ENCODE measurements at places on chromosomes 3 and 15. TPM values are rescaled to one million over a fixed set of nuclear protein-coding genes. Genes with fewer than 3 reads are reported as not detected.

WDR93 gene
- total RNA-seq: not detected

DNA sequence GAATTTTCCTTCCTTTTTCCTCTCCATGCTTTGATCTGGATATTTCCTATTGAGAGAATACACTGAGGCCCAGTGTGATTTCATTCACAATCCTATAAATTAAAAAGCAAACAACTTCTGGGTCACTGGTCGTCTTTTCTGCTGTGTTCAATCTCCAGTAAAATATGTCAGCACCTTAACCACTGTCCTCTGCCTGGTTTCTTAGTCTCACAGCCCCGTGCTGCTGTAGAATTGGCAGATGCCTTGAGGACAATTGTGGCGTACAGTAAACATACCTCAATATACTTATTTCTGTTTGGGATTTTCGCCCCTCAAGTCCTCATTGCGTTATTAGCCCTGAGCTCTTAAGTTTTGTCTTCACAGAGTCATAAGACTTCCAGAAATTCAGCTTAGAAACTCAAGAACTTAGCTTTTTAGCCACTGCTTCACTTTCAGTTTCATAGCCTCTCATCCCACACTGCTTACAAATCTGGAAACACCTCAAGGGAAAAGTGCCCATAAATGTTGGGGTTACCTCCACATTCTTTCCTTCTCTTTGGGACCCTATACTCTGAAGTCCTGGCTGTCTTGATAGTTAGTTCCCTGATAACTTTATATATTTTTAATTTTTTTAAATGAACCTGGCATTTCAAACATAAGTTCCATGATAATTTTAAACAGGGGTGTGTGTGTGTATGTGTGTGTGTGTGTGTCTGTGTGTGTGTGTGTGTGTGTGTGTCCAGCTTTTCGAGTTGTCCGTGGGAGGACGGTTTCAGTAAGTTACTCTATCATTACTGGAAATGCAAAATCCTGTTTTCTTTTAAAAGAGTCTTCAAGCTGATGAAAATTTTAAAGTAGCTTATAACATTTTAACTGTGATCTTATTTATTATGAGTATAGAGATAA lies 238.4 kb upstream of the CTDSPL start:
- DNase-seq: no peak
- H3K27me3 ChIP-seq: no peaks in the 10 kb centered on the region
- no peak overlapping the region for H3K27ac ChIP-seq
- H3K4me1 ChIP-seq: no peaks in the 10 kb centered on the region
- H3K36me3 ChIP-seq: no peaks in the 10 kb centered on the region
- H3K4me3 ChIP-seq: no peak overlapping the region

GRCh38 chr3:126025862-126026261 lies 56.9 kb downstream of the ROPN1B start:
- peak; percentile 19 for DNase-seq
- peaks cover 3% of the 10 kb centered on the region for H3K36me3 ChIP-seq
- no peak overlapping the region for H3K27ac ChIP-seq
- no peaks in the 10 kb centered on the region for H3K4me1 ChIP-seq

DNA sequence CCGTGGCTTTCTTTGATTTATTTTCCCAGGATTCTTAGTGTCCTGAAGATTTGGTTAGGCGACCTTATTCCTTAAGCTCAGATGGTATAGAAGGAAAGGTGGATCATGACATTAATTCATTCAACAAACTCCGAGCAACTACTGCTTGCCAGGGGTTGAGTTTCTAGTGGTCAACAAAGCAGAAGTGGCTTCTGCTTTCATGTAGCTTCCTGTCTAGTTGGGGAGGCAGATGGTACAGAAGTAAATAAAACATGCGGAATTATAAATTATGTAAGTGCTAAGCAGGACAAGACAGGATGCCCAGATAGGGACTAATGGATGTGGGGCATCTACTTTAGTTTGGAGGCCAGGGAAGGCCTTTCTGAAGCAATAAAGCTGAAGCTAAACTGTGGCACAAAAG lies 15.6 kb downstream of the EEFSEC start:
- peaks cover 6% of the 10 kb centered on the region for H3K4me1 ChIP-seq
- H3K4me3 ChIP-seq: no peak overlapping the region
- DNase-seq: no peak
- H3K27ac ChIP-seq: no peak overlapping the region
- no peaks in the 10 kb centered on the region for H3K27me3 ChIP-seq
- H3K36me3 ChIP-seq: no peaks in the 10 kb centered on the region

DNA sequence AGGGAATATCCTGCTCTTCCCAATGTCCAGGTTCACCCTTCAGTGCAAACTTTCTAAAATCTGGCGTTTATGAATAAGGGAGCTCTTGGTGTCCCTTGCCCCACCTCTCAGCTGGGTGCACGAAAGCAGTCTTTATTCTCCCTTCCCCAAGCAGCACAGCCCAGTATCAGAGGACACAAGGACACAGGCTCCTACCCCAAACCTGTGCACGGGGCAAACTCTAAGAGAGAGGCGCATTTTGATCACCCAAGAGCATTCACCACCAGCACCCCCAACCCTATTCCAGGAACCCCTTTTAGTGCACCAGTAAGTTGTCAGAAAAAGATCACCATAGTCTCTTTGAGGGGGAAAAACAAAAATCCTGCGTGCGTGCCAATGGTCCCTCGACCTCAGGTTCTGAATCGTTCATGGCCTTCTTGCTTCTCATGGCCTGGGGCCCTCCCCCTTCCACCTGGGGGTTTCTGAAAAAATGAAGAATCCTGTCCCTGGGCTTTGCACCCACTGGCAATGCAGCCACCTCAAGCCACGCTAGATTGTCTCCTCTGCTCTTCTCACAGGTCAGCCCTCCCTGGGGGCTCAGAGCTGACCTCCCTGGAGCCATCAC lies 78.9 kb downstream of the FAM174B start:
- H3K27ac ChIP-seq: no peak overlapping the region
- H3K4me3 ChIP-seq: no peak overlapping the region
- no peaks in the 10 kb centered on the region for H3K36me3 ChIP-seq

GRCh38 chr3:11423868-11424267 lies 151.7 kb downstream of the ATG7 start:
- H3K36me3 ChIP-seq: no peaks in the 10 kb centered on the region
- no peak overlapping the region for H3K27ac ChIP-seq
- no peaks in the 10 kb centered on the region for H3K27me3 ChIP-seq
- no peaks in the 10 kb centered on the region for H3K4me1 ChIP-seq
- H3K4me3 ChIP-seq: no peak overlapping the region

- H3K27ac ChIP-seq: no peak overlapping the region
- no peaks in the 10 kb centered on the region for H3K4me1 ChIP-seq
- DNase-seq: no peak
- no peaks in the 10 kb centered on the region for H3K27me3 ChIP-seq
- peaks cover 12% of the 10 kb centered on the region for H3K36me3 ChIP-seq
Observed at GRCh38 chr15:64070965-64071851, 22.4 kb downstream of the CIAO2A start.

- no peak for DNase-seq
- no peaks in the 10 kb centered on the region for H3K27me3 ChIP-seq
- H3K4me3 ChIP-seq: no peak overlapping the region
- H3K27ac ChIP-seq: no peak overlapping the region
- no peaks in the 10 kb centered on the region for H3K36me3 ChIP-seq
Observed at GRCh38 chr3:192161661-192162060, 565.7 kb downstream of the FGF12 start.

DNA sequence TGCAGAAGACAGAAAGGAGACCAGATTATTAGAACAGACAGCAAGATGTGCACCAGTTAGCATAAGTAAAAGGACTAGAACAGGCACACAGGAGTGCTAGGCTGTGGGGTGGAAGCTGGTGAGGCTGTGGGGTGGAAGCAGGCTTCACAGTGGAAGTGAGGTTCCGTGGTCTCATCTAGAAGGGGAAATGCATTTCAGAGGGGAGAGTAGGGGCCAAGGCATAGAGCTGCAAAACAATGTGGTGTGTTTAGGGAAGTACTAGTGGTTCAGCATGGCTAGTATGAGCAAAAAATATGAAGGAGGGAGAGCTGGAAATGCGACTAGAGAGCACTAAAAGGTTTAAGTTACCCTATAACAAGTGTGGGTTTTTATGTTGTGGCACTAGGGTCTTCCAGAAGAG lies 6.5 kb downstream of the POPDC2 start:
- no peak for DNase-seq
- no peaks in the 10 kb centered on the region for H3K27me3 ChIP-seq
- no peaks in the 10 kb centered on the region for H3K36me3 ChIP-seq
- H3K4me1 ChIP-seq: no peaks in the 10 kb centered on the region
- H3K4me3 ChIP-seq: no peak overlapping the region

DNA sequence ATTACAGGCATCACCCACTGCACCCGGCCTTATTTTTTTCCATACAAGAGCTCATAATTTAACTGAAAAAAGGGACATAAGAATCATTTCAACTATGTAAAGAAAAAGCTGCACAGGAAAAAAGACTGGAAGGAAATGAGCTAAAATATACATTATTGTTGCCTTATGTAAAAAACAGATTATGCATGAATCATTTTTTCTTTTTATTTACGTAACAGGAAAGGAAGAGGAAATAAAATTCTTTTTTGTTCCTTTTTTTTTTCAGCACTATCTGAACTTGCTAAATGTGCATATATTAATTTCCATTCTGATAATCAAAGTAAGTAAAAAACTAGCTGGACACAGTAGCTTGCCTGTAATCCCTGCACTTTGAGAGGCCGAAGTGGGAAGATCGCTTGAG lies 12.1 kb downstream of the KIF9 start:
- H3K27ac ChIP-seq: no peak overlapping the region
- no peaks in the 10 kb centered on the region for H3K36me3 ChIP-seq
- H3K27me3 ChIP-seq: no peaks in the 10 kb centered on the region

GRCh38 chr15:76056931-76057330 lies 2.9 kb upstream of the TMEM266 start:
- H3K27me3 ChIP-seq: peaks cover 14% of the 10 kb centered on the region
- H3K4me3 ChIP-seq: 0 out of 2 replicates have a peak overlapping the region, but pooled peaks have one; percentile 16
- DNase-seq: no peak
- no peaks in the 10 kb centered on the region for H3K36me3 ChIP-seq
- peaks cover 16% of the 10 kb centered on the region for H3K4me1 ChIP-seq

INSYN1 gene
- total RNA-seq: 13.1 TPM

GRCh38 chr3:128983293-128984069 lies 10.4 kb downstream of the CFAP92 start:
- no peaks in the 10 kb centered on the region for H3K36me3 ChIP-seq
- no peak for DNase-seq
- H3K4me3 ChIP-seq: no peak overlapping the region
- H3K4me1 ChIP-seq: no peaks in the 10 kb centered on the region

- H3K36me3 ChIP-seq: no peaks in the 10 kb centered on the region
- DNase-seq: no peak
- no peaks in the 10 kb centered on the region for H3K4me1 ChIP-seq
- no peaks in the 10 kb centered on the region for H3K27me3 ChIP-seq
- no peak overlapping the region for H3K4me3 ChIP-seq
- H3K27ac ChIP-seq: no peak overlapping the region
Observed at GRCh38 chr3:42868841-42869240, 6.8 kb downstream of the CYP8B1 start.

DNA sequence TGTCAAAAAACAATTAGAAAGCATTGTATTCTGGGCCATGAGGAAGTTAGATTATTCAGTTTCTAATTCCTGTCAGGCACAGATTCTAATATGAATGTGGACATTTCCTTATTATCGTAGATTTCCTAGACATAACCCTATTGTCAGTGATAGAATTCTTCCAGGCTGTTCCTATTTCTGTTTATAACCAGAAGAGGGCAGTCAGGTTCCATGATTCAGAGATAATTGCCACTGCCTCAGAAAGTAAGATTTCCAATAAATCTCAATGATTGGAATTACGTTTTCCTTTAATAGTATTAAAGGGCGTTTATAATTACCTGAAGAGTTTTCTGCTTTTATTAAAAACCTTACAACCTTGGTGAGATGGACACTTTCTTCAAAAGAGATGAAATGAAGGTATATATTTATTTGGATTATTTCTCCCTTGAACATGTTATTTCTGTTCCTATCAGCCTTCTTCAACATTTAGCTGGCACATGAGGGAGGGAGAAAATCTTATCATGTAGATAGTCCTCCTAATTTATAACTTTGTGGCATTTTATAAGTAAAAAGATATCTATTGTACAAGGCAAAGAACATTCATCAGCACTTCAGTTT lies 439.2 kb downstream of the MCTP2 start:
- no peaks in the 10 kb centered on the region for H3K27me3 ChIP-seq
- H3K4me3 ChIP-seq: no peak overlapping the region
- H3K4me1 ChIP-seq: peaks cover 7% of the 10 kb centered on the region

STRC gene
- 0.42 TPM for total RNA-seq

DNA sequence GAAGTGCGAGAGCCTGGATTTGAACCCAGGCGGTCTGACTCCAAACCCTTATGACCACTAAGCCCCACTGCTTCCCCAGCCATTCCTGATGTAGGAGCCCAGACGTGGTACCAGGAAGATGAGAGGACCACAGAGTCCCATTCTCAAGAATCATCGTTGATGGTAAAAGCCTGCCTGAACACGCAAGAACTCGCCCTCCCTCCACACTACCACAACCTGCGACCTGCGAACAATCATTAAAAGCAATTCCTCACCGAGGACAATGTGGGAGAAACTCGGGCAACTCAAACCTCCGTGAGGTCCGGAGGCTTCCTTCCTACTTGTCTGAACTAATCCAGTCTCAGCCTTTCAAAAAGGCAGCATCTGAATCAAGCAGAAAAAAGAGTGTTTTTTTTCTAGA lies 10.3 kb downstream of the MAGI1 start:
- H3K4me3 ChIP-seq: no peak overlapping the region
- H3K27ac ChIP-seq: no peak overlapping the region
- no peaks in the 10 kb centered on the region for H3K27me3 ChIP-seq

- H3K27me3 ChIP-seq: no peaks in the 10 kb centered on the region
- H3K36me3 ChIP-seq: no peaks in the 10 kb centered on the region
- H3K4me3 ChIP-seq: no peak overlapping the region
Observed at GRCh38 chr3:140995881-140996280, 54.2 kb downstream of the SLC25A36 start.

H1-8 gene
- not detected for total RNA-seq

DNA sequence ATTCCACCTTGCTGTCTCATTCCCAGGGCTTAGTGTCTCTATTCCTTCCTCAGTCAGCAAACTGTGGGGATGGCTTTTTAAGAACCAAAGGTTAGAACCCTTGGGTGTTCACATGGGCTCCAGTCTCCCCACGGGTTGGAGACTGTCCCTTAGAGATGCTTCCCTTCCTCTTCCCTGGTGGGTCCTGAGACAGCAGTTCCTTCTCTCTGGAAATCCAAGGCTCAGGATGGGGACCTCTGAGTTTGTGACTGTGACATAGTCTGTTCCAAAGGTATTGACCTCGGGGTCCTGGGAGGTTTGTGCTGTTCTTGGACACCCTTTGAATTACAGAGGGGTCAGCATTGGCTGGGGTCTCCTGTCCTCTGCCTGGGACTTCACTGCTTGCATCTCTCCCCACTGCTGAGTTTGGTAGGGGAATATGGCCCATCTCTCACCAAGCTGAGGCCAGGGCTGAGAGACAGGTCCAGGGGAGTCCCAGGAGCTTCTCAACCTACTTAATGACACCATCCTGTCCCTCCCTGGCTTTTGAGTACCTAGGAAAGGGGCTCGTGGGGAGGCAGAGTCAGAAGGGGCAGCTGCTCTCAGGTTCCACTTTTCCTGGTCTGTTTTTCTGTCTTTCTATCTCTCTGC lies 1.5 kb downstream of the GRM2 start:
- DNase-seq: no peak
- H3K4me1 ChIP-seq: peaks cover 15% of the 10 kb centered on the region
- no peaks in the 10 kb centered on the region for H3K36me3 ChIP-seq
- H3K27me3 ChIP-seq: peaks cover 23% of the 10 kb centered on the region
- no peak overlapping the region for H3K4me3 ChIP-seq

GRCh38 chr3:172124271-172124670 lies 84.9 kb downstream of the FNDC3B start:
- H3K27ac ChIP-seq: 0 out of 2 replicates have a peak overlapping the region, but pooled peaks have one; percentile 2
- H3K4me1 ChIP-seq: peaks cover 4% of the 10 kb centered on the region
- no peaks in the 10 kb centered on the region for H3K27me3 ChIP-seq
- no peak for DNase-seq
- H3K36me3 ChIP-seq: no peaks in the 10 kb centered on the region
- H3K4me3 ChIP-seq: no peak overlapping the region

ARID3B gene
- total RNA-seq: 115 TPM
